ENCODE measurements at places on chromosomes 11 and 22.

GRCh38 chr22:46263216-46263590 lies at the start of gene PKDREJ:
Gene PKDREJ (minus strand): TSS chr22:46263343. CDS start chr22:46263322, 21 bp downstream.
- no peak for DNase-seq

GRCh38 chr11:36394056-36394455 lies 98.0 kb downstream of the PRR5L start:
- no peak for DNase-seq

GRCh38 chr11:26958005-26958701 lies 35.8 kb upstream of the FIBIN start:
- no peak for DNase-seq

DNA sequence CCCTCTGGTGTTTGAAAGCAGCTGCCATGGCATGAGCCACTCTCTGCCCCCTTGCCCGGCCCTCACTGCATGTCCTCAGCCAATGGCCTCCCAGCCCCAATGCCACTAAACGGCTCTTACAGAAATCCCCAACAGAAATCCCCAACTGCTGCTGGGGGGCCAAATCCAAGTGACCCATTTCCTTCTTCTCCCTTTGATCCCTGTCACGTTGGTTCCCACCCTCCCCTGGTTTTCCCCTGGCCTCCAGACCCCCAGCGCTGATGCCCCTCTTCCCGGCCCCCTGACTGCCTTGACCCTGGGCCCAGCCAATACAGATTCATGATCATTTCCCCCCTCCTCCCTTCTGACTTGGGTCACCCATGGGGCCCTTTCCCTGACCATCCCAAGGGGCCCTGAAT lies 30.9 kb downstream of the IGLL1 start:
- no peak for DNase-seq

DNA sequence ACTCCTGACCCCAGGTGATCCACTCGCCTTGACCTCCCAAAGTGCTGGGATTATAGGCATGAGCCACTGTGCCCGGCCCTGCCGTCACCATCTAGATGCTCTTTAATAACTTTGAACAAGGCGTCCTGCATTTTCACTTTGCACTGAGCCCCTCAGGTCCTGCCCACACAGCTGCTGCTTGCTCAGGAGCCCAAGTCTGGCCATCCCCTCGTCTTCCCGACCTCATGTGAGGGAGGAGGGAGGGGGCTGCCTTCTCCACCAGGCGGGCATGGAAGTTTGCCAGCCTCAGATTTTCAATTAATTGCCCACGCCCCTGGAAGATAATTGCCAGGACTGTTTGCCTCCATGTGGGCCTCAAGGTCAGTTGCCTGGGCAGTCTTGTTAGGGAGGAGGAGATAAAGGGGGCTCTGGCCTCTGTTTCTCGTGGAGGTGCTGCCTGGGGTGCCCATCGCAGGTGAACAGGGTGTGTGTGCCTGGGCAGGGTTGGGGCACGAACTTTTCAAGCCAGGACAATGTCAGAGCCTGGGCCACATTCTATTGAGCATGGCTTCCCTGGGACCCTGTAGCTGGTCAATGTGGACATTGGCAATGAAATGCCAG lies 27.9 kb upstream of the MYEOV start:
- DNase-seq = no peak

DNA sequence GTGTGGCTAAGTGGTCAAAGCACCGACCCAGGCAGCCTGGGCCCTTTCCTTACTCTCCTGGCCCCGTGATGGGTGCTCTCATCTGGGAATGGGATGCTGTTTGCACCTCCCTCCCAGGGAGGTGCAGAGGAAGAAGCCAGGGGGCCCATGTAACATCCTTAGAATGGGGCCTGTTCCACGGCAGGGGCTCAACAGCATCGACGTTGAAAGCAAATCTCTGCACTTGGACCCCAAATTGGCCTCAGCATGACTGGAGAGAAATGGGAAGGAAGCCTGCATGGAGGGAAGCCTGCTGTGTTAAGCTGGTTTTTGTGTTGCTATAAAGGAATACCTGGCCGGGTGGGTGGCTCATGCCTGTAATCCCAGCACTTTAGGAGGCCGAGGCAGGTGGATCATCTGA lies 1288.4 kb downstream of the TBC1D22A start:
- DNase-seq = no peak

- no peak for DNase-seq
These were observed 11.5 kb downstream of the SBF1 start for GRCh38 chr22:50463188-50463900.

- no peak for DNase-seq
These were observed 46.7 kb upstream of the PARVA start for GRCh38 chr11:12330485-12331231.

DNA sequence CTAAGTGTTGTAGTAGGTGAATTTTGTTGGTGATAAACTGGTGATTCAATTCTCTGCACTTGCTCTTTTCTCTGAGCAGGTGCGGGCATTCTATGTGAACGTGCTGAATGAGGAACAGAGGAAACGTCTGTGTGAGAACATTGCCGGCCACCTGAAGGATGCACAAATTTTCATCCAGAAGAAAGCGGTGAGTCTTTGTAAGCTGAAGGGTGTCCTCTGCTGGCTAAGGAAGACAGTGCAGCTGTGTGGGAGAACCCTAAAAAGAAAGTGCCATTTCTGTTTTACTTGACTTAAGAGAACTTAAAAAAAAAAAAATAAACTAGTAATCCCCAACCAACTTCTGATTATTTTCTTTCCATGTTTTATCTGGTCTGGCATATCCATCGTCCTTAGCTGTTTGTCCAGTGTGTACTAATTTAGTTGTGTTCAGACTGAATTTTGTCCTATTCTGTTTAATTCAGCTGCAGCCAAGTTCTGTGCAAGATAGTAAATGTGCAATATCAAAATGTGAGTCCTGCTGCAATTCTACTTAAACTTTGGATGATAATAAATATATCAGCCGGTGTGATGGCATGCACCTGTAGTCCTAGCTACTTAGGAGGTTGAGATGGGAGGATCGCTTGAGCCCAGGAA lies 29.6 kb downstream of the CAT start:
- DNase-seq = peak; percentile 45

DNA sequence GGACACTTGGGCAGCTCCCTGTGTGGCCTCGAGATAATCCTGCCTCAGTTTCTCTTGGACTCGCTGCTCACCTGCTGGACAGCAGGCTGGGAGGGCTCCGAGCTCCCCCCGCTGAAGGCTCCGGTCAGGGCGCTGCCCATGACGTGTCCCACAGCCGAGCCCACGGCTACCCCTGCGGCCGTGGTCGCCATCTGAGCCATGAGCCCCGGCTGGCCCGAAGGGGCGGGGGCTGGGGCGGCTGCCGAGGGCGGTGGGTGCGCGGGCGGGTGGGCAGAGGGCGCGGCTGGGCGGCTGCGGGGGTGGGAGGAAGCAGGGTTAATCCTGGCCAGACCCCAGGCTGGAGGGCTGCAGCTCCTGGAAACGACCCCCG lies 484 bp downstream of the CHCHD10 start:
- no peak for DNase-seq

DNA sequence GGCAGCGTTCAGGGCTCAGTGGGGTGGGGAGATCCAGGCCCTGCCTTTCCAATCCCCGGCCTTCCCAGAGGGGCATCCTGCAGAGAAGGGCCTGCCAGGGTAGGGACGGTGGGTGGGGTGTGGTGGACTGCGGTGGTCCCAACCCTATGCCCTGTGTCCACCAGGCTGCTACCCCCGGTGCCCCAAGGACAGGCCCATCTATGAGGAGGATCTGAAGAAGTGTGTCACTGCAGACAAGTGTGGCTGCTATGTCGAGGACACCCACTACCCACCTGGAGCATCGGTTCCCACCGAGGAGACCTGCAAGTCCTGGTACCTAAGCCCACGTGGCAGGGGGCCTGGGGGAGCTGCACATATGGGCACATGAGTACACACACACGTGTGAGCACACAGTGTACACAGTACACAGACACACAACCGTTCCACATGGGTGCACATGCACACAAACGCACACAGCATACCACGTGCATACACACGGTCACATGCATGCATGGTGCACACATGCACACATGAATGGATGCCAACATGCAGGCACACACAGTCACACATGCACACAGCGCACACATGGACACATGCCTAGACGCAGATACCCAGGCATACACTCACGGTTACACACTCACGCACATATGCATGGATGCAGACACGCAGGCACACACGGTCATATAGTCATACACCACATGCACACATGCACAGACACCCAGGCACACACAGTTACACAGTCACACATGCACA lies 16.1 kb downstream of the MUC2 start:
- no peak for DNase-seq

GRCh38 chr11:11935536-11935935 lies 72.9 kb downstream of the DKK3 start:
- DNase-seq = no peak

DNA sequence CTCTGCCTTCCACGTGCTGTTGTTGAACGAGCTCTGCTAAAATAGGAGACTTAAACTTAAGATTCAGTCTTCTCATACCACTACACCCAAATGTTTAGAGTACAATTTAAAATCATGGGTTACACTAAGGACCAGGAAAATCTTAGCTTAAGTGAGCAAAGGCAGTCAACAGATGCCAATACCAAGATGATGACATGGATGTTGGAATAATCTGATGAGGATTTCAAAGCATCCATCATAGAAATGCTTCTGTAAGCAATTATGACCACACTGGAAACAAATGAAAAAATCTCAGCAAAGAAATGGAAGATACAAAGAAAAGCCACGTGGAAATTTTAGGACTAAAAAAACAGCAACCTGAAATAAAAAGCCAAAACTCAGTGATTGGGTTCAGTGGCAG lies 109.8 kb downstream of the ATXN10 start:
- DNase-seq = no peak

DNA sequence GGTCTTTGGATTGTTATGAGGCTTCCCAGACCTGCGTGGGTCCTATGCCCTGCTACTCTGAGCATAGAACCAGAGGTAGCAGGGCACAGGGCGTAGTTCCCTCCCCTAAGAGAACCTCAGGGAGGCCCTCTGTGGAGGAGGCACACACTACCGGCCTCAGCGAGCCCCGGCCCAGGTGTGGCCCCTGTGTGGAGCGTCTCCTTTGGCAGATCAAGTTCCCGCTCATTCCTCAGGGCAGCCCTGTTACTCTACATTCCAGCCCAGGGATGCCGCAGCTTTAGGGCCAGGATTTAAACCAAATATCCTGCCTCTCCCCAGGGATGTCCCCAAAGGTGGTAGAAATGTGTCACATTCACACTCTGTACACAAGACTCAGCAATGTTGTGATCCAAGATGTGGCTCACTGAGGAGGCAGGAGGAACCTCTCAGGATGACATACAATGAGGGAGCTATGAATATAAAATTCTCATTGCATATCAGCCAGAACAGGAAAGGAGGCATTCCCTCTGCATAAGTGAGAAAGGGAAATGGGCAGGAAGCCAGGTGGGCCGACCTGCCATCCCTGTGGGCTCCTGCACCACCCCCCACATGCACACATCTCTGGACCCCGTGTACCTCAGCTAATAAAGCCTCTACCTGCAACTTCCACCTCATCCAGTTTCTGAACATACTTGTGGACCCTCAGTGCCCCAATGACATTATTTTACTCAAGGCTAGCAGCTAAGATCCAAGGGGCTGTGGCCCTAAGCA lies 131.9 kb upstream of the TEAD1 start:
- DNase-seq = no peak

- DNase-seq = no peak
These were observed 587.1 kb downstream of the SOX6 start for GRCh38 chr11:15769203-15769602.

- peak; percentile 49 for DNase-seq
These were observed 1.4 kb upstream of the C22orf39 start for GRCh38 chr22:19448739-19449421.

DNA sequence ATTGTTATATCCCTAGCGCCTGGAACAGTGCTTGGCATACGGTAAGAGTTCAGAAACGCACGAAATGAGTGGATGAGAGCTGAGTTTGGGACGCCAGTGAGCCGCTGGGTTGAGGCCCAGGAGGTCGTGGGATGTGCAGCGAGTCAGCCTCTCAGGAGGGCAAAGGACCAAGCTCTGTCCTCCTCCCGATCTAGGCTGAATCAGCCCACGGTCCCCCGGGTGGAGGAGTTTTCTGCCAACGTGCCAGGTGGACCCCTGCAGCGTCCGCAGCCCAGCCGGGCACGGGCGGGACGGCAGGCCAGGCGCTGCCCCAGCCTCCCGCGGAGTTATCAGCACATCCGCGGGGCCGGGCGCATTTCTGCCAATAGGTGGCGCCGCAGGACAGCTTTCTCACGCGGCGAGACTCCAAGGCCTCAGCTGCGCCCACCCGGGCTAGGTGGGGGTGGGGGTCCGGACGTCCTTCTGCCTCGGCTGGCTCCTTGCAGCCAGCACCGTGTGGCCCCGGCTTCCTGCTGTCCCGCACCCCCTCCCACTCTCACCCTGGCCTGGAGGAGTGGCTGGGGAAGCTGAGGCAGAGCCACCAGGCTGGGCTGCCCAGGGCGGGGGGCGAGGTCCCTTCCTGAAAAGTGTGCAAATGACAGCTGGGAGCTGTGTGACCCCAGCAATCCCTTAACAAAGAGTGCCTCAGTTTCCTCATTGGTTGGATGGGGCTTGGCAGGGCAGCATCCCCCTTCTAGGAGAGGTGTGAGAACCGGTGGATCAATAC lies 2.2 kb upstream of the RPS19BP1 start:
- peak; percentile 84 for DNase-seq

DNA sequence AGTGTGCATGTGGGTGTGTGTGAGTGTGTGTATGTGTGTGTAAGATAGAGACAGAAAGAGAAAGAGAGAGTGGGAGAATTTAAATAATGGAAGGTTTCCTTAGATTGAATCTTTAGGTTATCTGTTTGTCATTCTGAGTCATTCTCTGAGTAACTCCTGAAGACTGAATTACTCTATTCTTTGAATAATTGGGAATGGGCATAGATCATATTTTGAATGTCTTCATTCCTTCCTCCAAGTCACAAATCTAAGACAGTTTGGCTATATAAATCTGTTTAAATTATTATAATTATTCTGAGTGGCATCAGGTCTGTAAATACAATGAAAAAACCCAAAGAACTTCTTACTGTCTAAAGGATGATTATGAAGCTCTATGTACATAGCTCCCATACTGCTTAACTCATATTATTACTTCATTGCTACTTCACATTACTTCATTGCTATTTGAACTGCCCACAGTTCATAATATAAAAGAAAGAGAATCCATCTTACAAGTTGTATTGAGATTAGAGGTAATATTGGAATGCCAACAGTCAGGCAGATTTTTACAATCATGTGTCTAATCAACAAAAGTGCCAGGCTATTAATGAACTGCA lies 346.6 kb upstream of the CCDC179 start:
- no peak for DNase-seq

- DNase-seq = no peak
These were observed 37.2 kb downstream of the TMEM123 start for GRCh38 chr11:102415304-102415916.

DNA sequence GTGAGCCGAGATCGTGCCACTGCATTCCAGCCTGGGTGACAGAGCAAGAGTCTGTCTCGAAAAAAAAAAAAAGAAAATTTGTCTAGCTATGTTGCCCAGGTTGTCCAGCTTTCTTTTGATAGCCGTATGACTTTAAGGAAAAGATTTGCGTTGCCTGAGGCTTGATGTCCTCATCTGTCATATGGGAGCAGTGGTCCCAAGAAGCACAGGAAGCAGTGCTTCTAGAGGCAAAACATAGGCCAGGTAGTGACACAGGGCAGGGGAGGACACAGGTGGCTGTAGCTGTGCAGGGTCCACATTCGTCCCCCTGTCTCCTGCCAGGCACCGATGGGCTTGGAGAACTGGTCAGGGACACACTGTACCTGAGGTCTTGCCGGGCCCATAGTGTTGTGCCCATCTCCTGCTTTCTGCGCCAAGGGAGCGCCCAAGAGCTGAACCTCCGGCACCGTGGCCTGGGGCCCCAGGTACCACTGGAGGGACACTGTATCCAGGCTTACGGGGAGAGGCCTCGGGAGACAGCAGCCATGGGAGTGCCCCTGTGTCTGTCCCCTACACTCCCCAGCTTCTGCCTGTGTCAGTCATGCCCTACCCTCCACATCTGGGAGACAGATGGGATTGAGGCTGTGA lies 1.4 kb downstream of the LRRC74B start:
- no peak for DNase-seq

- no peak for DNase-seq
These were observed 24.1 kb downstream of the IRAG1 start for GRCh38 chr11:10669258-10670033.
